ENCODE measurements at places on chromosomes 7 and 10.

GRCh38 chr7:144378651-144379050 is 23.4 kb downstream of the ARHGEF5 start:
- no peak for DNase-seq

DNA sequence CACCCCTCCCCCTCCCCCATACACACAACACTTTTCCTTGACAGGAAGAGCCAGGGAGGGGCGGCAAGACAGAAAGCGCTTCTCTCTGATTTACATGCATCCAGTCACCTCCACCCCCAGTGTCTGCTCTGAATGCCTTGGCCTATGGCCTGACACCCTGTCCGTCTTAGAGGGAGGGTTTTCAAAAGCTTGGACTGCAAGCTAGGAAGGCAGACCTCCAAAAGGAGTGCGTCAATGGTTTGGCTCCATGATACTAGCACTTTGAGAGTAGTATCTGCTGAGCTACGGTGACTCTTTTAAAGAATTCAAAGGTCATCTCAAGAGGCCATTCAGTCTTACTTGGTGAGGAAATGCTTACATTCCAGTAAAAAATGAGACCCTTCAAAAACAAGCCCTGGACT is 20.3 kb upstream of the PAX2 start:
- DNase-seq, result no peak

DNA sequence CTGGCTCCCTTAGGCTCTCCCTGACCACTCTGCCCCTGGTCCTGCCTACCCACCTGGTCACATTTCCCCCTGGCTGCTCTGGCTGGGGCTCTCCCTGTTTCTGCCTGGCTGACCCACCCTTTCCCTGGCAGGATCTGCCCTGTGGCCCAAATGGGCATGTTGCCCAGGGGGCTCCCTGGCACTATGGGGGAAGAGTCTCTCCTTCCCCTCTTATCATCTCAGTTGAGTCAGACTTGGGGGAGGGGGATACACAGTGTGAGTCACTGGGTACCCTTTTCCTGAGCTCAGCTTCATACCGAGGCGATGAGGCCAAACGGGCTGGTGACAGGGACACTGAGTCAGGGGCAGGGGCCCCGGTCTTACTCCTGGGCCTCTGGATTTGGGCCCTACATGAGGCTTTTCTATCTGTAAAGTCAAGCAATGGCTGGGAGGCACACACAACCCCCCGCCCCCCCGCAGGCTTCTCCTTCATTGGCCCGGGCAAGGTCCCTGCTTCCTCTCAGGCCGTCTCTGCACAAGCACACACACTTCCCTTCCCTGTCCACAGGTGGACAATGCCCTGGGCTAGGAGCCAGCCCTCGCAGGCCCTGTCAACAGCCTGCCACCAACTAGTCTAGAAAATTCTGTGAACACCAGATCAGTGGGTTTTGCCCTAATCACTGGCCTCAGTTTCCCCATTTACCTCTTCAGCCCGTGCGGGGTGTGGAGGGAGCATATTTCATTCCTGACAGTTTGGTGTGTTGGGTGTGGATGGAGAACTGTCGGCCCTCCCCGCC is 627 bp upstream of the FLNC start:
- DNase-seq, result no peak

- no peak for DNase-seq
These were observed 90.9 kb upstream of the STK17A start for GRCh38 chr7:43491984-43492383.

DNA sequence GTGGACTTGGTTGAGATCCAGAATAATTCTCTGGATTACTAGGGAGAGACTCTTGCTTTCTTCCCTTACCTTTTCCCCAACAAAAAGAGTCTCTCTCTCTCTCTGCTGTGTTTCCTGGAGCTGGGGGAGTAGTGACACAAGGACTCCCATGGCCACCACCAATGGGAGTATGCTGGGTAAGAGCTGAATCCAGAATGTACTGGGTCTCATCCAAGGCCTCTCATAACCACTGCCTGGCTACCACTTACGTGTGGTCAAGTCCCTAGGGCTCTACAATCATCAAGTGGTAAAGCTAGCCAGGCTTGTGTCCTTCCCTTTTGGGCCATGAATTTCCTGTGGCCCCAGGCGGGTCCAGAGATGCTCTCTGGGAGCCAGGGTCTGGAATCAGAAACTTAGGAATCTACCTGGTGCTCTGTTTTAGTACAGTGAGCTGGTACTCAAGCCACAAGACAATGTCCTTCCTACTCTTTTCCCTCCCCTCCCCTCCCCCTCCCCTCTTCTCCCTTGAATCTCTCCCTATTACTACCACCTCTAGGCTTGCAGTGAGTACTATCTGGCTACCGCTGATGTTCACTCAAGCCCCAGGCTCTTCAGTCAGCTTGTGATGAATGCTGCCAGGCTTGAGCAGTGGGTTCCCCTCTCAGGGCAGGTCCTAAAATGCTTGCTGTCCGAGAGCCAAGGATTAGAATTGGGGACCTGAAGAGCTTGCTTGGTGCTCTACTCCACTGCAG is 196.6 kb downstream of the BBS9 start:
- DNase-seq, result no peak

Measured in CD4-positive, alpha-beta T cell (primary cell).